Fibroblast of skin of scalp (primary cell): ENCODE measurements at places on chromosomes 1 and 21.

- peak; percentile 50 for DNase-seq
Measured at GRCh38 chr1:223776075-223776814, 63.9 kb downstream of the CAPN2 start.

- DNase-seq, result no peak
Measured at GRCh38 chr1:22196041-22196440, 53.1 kb upstream of the WNT4 start.

DNA sequence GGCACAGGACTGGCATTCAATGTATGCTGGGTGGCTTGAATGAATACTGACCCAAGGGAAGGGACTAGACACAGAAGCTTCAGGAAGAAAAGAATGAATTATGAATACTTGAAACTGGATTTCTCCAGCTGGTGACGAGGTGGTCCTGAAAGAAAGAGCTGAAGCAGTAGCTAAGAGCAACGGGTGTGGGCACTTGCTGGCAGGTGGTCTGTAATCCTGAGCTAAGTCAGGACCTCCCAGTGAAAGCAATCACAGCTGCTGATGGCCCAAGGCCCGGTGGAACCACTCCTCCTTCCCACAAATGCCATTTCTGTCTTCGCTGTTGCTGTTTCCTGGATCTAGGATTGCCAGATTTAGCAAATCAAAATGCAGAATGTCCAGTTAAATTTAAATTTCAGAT, 47.0 kb downstream of the NEK2 start:
- DNase-seq, result no peak

DNA sequence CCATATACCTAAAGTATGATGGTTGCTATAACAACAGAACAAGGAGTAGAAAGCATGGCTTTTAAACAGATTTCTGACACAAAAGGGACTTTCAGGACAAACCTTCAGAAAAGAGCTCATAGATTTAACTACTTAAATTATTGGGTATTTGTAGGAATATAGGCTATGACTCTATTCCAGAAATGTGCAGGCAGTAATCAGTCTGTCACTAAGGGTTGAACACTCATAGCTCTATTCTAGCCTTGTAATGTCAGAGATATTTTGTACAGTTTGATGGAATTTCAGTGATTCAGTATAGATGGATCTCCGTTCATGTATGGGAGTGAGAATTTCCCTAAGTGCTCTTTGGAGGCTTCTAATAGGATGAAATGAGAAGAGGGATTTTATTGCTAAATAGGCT, 82.8 kb downstream of the EXTL2 start:
- no peak for DNase-seq

DNA sequence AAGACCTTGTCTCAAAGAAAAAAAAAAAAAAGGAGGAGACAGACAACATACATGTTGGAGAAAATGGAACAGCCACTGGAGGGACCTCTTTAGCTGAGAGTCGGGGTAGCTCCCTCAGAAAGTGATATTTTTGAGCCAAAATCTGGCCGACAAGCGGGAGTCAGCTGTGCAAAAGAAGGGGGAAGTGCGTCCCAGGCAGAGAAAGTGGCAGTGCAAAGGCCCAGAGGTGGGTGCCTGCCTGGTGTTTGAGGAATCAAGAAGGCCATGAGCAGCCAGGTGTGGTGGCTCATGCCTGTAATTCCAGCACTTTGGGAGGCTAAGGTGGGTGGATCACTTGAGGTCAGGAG, 6.1 kb upstream of the CROCC start:
- peak; percentile 49 for DNase-seq

GRCh38 chr1:233372218-233373120, 44.9 kb downstream of the MAP3K21 start:
- DNase-seq, result no peak

DNA sequence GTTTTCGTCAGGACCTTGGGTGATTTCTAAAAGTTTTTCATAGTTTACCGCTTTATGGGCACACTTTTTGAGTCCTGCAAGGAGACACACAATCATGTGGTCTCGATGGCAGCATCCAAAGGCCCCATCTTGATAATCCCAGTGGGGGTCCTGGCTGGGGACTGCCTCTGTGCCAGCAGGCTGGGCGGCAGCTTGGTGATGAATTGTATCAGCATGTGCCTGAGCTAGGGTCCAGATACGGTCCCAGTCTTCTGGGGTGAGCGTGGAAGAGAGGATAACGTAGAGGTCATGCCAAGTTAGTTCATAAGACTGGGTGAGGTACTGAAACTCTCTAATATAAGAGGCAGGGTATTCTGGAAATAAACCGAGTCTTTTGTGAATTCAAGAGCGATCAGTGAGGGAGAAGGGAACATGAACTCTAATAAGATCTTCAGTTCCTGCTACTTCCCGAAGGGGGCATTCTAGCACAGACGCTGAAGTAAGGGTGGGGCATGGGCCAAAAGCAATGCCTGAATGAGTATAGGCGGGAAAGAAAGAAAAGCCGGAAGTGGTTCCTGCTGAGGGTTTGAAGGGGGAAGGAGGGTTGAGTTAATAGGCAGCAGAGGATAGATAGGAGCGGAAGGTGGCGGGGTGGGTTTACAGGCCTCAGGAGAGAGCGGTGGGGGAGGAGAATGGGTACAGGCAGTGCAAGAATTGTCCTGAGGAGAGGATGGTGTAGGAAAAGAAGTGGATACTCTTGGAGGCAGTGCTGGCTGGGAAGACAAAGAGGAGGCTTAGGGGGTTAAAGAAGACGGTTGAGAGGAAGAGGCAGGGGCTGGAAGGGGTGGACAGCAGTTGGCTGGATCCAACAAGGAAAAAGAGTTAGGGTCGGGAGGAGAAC, 1.6 kb downstream of the ERVH48-1 start:
- peak; percentile 94 for DNase-seq

- peak; percentile 17 for DNase-seq
Measured at GRCh38 chr1:65827346-65827745, 34.7 kb downstream of the PDE4B start.

DNA sequence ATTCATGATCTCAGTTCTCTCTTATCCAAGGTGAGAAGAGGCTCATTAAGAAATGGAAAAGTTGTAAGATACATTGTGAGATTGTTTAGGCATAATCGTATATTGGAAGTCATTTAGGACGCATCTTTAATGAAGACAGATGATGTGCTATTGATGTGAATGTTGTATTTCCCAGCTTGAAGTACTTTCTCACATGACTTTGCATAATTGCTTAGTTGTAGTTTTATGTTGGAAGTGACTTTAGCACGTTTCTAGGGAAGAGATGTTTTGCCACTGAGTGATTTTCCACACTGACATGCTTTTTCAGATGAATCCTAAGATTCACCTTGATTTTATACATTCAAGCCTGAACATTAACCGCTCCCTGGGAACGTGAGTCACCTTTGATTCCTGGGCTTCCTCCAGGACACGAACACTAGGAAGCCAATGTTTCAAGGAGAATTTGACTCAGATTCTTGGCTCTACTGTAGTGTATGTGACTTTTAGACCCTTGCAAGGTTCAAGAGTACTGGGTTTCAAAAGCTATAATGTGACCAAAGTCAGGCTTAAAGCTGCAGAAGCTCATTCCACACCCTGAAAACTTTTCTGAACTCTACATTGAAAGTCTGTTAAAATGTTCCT, 27.9 kb downstream of the ANGEL2 start:
- DNase-seq, result no peak

GRCh38 chr1:167492481-167492910, 25.8 kb downstream of the CD247 start:
- DNase-seq, result no peak

DNA sequence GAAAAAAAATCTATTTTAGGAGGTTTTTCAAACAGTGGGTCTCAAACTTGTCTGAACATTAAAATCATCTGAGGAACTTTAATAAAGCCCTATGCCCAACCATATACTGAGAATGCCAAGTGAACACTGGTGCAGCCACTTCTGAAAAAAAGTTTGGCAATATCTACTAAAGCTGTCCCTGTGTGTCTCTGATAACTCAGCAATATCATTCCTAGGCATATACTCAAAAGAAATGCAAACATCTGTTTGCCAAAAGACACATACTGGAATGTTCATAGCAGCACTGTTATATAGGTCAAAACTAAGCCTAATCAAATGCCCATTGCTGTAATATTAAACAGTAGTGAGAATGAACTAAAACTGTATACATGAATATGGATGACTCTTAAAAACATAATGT, 74.2 kb upstream of the RGS4 start:
- peak; percentile 84 for DNase-seq

DNA sequence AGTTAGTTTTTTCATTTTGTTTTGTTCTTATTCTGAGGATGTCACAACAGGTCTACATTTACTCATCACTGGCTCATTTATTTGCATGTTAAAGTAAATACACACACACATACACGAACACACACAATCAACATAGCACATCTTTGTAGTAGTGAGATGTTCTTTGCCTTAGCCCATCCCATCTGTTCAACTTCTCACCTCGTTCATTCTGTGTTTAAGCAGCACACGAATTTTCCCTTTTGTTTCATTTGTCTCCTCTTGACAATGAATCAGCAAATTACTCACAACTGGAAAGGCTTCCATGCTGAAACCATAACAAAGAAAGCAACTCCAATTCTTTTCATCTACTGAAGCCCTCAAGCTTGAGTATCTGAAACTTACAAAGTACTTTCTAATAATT, 133.3 kb upstream of the CHRM3 start:
- no peak for DNase-seq

DNA sequence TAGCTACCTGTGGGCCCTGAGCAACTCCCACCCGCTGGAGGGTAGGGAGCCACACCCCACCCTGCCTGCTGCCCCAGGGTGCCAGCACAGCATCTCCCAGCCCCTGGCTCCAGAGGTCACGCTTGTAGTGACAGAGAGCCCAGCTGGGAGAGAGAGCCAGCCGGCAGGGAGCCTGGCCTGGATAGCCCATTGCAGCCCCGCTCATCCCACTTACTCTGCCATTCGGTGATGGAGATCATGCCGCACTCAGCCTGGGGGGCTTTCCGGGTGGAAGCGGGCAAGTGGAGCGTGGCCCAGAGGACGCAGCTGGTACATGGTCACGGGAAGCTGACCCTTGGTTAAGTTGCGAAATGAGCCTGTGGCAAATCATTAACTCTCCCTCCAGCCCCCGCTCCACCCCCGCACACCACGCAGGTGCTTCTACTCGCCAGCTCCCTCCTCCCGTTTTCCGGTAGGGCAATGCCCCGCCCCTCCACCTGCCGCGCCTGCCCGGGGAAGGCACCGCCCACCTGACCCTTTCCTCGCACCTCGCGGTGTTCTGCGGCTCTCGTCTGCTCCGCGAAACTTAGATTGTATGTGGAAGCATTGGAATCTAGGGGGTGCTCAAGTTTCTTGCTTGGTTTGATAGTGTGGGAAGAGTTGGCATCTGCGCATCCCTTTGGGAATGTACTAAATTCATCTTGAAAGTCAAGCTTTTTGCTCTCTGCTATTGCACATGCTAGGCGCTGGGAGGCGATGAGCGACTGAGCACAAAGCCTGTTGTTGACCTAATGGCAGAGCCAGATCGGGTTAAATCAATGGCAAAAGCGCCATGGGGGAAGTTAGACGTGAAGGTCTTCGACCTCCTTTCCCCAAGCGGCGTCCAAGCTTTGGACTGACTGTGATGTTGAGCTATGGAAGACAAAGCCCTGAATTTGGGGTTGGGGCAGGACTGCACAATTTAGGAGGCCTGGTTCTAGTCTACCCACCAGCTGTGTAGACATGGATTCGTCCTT, at the start of gene GOLT1A:
GOLT1A (minus strand) TSS at position 321 of the 995 bp plus-strand sequence; CDS start at position 239, 82 bp downstream.
- DNase-seq, result peak; percentile 79

DNA sequence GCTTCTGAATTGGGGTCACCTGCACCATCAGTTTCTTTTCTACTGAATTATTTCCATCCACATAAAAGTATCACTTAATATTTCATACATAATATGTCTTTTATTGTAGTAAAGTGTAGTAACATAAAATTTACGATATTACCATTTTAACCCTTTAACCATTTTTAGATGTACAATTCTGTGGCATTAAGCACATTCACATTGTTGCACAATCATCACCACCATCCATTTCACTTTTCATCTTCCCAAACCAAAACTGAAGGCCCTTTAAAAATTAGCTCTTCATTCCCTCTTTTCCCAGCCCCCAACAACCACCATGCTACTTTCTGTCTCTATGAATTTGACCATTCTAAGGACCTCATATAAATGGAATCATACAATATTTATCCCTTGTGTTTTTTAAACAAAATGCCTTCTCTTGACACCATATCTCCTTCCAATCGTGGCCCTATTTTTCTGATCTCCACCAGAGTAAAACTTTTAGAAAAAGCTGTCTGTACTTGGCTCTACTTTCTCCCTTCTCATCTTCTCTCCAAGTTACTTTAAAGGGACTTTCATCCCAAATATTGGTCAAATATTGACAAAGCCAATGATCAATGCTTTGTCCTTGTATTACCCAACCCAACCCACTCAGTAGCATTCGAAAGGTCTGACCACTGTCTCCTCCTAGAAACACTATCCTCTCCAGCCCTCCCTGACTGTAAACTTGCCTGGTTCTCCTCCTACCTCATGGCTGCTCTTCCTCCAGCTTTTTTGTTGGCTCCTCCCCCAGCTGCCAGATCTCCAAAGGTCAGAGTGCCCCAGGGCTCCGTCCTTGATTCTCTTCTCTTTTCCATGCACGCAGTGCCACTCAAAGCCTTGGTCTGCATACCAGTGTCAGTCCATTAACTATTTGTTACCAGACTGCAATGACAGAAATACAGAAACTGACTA, 44.7 kb downstream of the SLC30A10 start:
- no peak for DNase-seq

DNA sequence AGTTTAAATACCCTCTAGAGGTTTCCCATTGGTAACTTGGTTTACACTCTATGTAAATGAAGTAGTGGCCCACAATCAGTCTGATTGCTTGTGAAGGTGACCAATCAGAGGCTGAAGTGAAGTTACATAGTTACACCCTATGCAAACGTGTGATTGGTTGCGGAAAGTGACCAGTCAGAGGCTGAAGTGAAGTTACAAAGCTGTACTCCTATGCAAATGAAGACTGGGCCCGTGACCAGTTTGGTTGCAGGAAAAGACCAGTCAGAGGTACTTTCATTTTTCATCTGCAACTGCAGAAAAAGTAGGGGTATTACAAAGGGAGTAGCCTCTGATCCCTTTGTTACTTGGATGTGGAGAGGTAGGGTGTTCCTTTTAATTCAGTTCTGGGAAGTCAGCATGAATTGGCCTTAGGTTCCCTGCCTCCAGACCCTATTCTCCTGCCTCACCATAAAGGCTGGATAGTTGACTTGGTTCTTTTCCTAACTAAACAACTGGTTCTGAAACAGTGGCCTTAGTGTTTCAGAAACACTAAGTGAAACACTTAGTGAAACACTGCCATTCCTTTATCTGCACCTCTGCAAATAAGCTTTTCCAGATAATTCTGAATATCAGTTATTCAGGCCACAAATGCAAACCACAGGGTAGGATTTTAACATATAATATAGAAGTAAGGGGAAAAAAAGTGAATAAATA, 39.3 kb downstream of the MAGI3 start:
- DNase-seq, result no peak

DNA sequence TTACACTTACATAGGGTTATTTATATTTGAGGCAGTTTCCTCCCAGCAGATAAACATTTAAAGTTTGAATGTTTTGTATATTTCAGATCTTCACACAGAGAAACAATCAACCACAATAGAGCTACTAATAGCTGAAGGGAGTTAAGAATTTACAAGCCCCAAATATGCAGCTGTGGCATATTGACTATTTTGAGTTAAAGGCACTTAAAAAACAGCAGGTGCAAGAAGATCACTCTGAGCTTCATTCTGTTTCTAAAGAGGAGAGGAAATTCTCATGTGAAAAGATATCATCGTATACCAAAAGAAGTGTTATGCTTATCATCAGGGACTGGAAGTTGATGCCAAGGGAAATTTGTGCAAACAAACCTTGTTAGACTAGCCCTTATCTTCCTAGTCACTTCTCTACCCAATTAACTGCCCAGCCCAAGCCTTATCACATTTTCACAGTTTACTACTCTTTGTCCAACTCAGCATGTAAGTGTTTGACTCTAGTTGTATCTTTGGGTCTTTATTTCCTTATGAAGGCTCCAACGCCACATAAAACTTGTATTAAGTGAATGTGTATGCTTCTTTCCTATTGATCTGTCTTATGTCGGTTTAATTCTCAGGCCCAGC, 66.3 kb upstream of the COG2 start:
- DNase-seq, result no peak
